ENCODE measurements at places on chromosomes 16 and 17.

- H3K4me3 ChIP-seq: no peak overlapping the region
- no peaks in the 10 kb centered on the region for H3K4me1 ChIP-seq
- H3K27me3 ChIP-seq: no peaks in the 10 kb centered on the region
- no peak for DNase-seq
These were observed 6.9 kb downstream of the KCNJ16 start for GRCh38 chr17:70081885-70082284.

GRCh38 chr17:21352221-21352980 lies 23.8 kb upstream of the KCNJ12 start:
- H3K27me3 ChIP-seq: no peaks in the 10 kb centered on the region
- peak overlapping the region; percentile 58 for H3K27ac ChIP-seq
- H3K4me1 ChIP-seq: no peaks in the 10 kb centered on the region
- DNase-seq: no peak
- H3K4me3 ChIP-seq: no peak overlapping the region

DNA sequence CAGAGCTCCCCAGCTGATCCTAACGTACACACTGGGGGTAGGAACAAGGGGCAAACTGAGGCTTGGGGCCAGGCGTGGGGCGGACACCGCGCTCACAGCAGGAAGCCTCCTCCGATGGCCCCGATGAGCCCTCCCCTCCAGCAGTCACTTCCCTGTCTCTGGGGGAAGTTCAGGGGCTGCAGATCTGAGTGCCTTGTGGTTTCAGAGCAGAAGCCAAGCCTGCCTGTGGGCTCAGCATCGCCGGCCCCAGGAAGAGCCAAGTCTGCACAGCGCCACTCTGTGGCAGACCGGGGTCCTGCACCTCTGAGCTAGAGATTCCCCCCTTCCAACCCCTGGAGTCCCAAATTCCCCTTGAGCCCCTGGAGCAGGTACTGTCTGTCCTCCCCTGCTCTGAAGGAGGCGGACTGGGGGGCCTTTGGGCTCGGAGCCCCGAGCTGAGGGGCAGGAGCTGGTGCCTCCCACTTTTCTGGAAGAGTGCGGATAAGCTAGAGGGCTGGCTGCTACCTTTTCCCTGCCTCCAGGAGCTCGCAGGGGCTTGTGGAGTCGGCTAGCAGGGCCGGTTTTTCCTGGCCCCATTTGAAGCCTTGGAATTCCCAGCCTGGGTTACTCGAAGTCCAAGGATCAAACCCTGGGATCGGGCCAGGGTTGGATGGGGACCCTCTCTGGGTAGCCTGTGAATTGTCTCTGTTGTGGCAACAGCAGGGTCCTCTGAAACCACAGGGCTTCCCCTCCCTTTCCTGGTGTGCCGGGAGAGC lies 2.9 kb downstream of the GSE1 start:
- no peaks in the 10 kb centered on the region for H3K36me3 ChIP-seq
- H3K4me3 ChIP-seq: no peak overlapping the region
- H3K27me3 ChIP-seq: no peaks in the 10 kb centered on the region
- peak overlapping the region; percentile 98 for H3K27ac ChIP-seq
- H3K4me1 ChIP-seq: peaks cover 17% of the 10 kb centered on the region

GRCh38 chr17:14481664-14482063 lies 180.8 kb downstream of the HS3ST3B1 start:
- H3K27ac ChIP-seq: no peak overlapping the region
- H3K4me3 ChIP-seq: no peak overlapping the region
- no peaks in the 10 kb centered on the region for H3K36me3 ChIP-seq
- no peaks in the 10 kb centered on the region for H3K4me1 ChIP-seq

DNA sequence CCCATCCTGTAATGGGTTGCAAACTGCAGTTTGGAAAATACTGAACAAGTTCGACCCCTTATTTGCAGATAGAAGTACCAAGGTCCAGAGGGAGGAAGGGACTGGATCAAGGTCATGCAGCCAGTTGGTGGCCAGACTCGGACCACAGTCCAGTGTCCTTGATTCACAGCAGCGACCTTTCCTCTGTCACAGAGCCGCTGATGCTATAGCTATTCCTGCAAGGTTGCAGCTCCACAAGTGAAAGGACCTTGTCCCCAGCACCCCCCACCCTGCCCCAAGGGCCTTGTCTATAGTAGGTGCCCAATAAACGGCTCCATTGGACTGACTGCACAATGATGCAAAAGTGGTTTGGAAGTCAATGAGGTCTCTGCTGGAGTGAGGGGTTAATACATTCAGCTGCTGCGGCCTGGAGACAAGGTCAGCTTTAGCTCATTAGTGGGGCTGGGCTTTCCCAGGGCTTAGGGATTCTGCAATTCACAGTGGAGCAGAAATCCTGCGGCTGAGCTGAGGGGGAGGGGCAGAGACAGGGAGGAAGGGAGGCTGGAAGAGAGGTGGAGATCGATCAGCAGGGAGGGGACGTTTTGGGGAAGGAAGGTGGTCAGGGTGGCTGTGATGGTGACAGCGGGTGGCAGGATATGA lies 13.4 kb upstream of the CRHR1 start:
- peaks cover 9% of the 10 kb centered on the region for H3K27me3 ChIP-seq
- no peak overlapping the region for H3K27ac ChIP-seq
- H3K36me3 ChIP-seq: no peaks in the 10 kb centered on the region
- no peaks in the 10 kb centered on the region for H3K4me1 ChIP-seq
- no peak overlapping the region for H3K4me3 ChIP-seq

DNA sequence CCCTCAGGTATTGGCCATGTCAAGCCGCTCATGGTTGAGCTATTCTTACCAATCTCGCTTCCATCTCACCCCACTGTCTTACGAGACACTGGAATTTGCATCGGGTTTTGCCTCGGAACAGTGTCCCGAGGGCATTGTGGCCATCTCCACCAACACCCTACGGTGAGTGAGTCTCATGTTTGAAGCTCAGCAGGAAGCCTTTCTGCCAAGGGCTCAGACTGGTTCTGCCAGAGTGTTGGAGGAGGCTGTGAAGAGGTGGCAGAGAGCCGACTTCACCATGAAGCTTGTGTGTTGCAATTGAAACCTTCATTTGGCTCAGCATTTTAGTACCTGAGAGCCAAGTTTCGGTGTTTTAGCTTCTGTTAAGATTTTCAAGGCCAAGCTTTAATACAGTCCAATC lies 38.0 kb downstream of the SF3B3 start:
- H3K4me1 ChIP-seq: peaks cover 14% of the 10 kb centered on the region
- H3K4me3 ChIP-seq: no peak overlapping the region
- no peaks in the 10 kb centered on the region for H3K27me3 ChIP-seq

DNA sequence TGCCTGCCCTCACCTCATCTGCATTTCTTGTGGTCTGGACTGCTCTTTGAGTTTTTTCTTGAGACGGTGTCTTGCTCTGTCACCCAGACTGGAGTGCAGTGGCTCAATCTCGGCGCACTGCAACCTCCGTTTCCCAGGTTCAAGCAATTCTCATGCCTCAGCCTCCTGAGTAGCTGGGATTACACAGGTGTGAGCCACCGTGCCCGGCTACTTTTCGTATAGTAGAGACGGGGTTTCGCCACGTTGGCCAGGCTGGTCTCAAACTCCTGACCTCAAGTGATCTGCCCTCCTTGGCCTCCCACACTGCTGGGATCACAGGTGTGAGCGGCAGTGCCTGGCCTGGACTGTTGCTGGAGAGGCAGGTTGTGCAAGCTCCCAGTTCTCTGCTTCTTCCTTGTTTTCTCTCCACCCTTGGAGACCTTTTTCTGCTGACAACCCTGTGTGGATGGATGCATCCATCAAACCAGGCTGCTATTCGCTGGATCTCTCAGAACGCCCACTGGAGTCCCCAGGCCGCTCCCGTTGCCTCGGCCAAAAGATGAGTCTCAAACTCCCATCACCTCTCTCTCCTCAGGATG lies 22.7 kb upstream of the DBNDD1 start:
- no peak overlapping the region for H3K4me3 ChIP-seq
- DNase-seq: peak; percentile 25
- H3K27ac ChIP-seq: no peak overlapping the region
- H3K4me1 ChIP-seq: peaks cover 6% of the 10 kb centered on the region
- peaks cover 9% of the 10 kb centered on the region for H3K36me3 ChIP-seq

DNA sequence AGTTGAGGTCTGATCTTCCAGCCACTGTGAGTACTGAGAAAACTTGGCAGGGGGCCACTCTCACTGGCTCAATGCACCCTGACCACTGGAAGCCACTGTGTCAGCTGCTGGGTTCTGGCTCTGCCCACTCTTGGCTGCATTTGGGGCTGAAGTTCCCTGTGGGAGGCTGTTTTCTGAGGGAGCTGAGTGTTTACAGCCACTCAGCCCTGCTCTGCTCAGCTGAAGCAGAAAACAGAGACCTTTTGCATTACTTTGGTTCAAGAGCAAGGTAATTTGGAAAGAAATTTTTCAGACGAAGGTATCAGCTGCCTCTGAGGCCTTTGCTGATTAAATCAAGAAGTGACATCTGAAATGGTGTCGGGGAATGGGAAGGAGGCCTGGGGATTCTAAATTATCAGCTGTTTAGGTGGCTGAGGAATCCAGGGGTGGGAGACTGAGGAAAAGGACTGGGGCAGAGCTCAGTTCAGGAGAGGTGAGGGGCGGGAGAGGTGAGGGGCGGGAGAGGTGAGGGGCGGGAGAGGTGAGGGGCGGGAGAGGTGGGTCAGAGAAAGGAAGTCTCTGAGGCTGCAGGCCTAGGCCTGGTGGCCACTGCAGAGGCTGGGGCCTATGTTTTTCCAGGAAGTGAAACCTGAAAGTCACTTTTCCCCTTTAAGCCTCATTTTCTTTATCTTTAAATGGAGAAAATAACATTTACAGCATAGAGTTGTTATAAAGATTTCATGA lies at the start of gene ACSM5:
ACSM5 (plus strand) TSS at position 137 of the 723 bp plus-strand sequence. CDS start 1,951 bp downstream, outside the sequence.
- no peak within 1 kb of the TSS for H3K4me3 ChIP-seq
- H3K4me1 ChIP-seq: no peaks in the 10 kb centered on the region
- no peak for DNase-seq
- no peaks in the 10 kb centered on the region for H3K27me3 ChIP-seq

GRCh38 chr17:41844971-41845370 lies 7.3 kb downstream of the KLHL10 start:
- no peak overlapping the region for H3K27ac ChIP-seq
- no peaks in the 10 kb centered on the region for H3K36me3 ChIP-seq
- DNase-seq: no peak
- H3K4me3 ChIP-seq: no peak overlapping the region
- H3K4me1 ChIP-seq: no peaks in the 10 kb centered on the region

DNA sequence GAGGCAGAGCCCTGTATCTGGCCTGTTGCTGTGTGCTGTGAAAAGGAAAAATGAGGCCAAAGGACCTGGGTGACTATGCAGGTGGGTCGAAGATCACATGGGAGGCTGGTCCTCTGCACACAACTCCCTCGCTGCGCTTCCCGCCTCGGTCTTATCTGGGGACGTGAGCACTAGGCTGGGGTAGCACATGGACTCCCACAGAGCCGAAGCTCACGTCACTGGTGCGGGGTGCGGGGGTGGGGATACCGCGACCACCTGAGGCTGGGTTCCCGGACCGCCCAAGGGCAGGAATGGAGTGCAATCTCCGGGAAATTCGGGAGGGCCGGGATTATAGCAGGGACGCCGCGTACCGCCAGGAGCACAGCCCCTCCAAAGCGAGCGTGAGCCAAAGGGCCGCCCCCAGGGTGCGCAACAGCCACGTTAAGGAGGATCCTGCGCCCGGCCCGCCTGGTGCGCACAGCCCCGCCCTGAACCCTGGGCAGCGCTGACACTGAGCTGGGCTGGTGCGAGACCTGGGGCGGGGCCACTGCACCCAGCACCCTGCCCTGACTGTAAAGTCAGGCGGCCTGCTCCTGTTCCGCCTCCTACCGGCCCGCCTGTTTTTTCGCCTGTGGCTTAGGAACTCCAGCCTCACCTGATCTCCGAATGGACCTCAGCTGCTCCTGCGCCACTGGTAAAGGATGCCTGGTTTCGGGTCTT lies 4.8 kb downstream of the MT1A start:
- peaks cover 4% of the 10 kb centered on the region for H3K27me3 ChIP-seq
- DNase-seq: peak; percentile 59
- H3K4me3 ChIP-seq: peak overlapping the region; percentile 64
- no peaks in the 10 kb centered on the region for H3K36me3 ChIP-seq

GRCh38 chr16:70432356-70432722 lies 6.6 kb downstream of the ST3GAL2 start:
- H3K27me3 ChIP-seq: no peaks in the 10 kb centered on the region
- no peak overlapping the region for H3K4me3 ChIP-seq
- no peaks in the 10 kb centered on the region for H3K36me3 ChIP-seq
- H3K27ac ChIP-seq: peak overlapping the region; percentile 62

DNA sequence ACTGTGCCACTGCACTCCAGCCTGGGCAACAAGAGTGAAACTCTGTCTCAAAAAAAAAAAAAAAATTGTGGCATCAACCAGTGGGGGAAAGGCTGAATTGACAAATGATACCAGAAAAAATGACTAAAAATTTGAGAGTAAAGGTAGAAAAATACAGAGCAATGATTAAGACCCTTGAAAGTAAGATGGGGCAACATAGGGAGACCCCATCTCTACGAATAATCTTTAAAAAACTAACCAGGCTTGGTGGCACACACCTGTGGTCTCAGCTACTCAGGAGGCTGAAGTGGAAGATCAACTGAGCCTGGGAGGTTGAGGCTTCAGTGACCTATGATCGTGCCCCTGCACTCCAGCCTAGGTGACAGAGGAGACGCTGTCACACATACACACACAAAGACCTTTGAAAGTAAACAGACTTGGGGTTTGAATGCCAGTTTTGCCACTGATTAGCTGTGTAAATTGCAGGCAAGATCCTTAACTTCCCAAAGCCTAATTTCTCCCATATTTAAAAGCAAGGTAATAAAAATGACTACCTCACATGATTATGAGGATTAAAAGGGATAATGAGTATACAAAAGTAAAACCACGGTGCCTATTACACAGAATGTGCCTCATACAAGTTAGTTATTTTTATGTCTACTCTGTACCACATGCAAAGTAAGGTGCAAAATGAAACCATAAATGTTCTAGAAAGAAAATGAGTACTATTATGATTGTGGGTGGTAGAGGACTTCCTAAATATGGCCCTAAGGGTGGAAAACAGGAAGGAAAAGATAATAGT lies 21.7 kb upstream of the PAFAH1B1 start:
- no peak for DNase-seq
- H3K36me3 ChIP-seq: no peaks in the 10 kb centered on the region
- H3K27me3 ChIP-seq: no peaks in the 10 kb centered on the region
- no peak overlapping the region for H3K4me3 ChIP-seq
- no peak overlapping the region for H3K27ac ChIP-seq

DNA sequence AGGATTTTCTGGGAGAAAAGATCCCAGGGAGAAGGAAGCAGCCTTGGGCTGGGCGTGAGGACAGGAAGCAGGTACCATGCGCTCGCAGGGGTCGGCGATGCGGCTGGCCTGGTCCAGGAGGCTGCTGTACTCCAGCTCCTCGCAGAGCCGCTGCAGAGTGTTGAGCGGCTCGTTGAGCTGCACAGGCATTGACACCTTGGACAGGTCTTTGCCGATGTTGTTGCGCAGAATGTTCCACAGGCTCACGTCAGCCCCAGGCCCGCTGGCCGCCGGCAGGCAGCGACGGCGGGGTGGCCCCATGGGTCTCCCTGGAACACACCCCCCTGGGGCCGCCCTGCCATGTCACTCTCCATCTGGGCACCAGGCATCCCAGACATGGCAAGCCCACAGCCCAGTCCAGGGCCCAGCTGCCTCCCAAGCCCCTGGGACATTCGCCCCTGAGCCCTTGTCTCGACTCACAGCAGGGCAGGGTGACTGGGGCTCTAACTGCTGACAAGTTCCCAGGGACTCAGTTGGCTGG lies 8.0 kb downstream of the OSBPL7 start:
- no peaks in the 10 kb centered on the region for H3K4me1 ChIP-seq
- no peak overlapping the region for H3K4me3 ChIP-seq
- no peak for DNase-seq
- H3K27ac ChIP-seq: no peak overlapping the region
- H3K36me3 ChIP-seq: no peaks in the 10 kb centered on the region

GRCh38 chr17:57461082-57461481 lies 204.8 kb downstream of the MSI2 start:
- H3K36me3 ChIP-seq: no peaks in the 10 kb centered on the region
- H3K4me3 ChIP-seq: no peak overlapping the region
- H3K27ac ChIP-seq: no peak overlapping the region
- H3K4me1 ChIP-seq: no peaks in the 10 kb centered on the region
- DNase-seq: no peak
- H3K27me3 ChIP-seq: no peaks in the 10 kb centered on the region

All from breast epithelium (tissue), 4 donors.